ENCODE measurements at places on chromosomes 3 and 15. TPM values are rescaled to one million over a fixed set of nuclear protein-coding genes. Genes with fewer than 3 reads are reported as not detected.

DNA sequence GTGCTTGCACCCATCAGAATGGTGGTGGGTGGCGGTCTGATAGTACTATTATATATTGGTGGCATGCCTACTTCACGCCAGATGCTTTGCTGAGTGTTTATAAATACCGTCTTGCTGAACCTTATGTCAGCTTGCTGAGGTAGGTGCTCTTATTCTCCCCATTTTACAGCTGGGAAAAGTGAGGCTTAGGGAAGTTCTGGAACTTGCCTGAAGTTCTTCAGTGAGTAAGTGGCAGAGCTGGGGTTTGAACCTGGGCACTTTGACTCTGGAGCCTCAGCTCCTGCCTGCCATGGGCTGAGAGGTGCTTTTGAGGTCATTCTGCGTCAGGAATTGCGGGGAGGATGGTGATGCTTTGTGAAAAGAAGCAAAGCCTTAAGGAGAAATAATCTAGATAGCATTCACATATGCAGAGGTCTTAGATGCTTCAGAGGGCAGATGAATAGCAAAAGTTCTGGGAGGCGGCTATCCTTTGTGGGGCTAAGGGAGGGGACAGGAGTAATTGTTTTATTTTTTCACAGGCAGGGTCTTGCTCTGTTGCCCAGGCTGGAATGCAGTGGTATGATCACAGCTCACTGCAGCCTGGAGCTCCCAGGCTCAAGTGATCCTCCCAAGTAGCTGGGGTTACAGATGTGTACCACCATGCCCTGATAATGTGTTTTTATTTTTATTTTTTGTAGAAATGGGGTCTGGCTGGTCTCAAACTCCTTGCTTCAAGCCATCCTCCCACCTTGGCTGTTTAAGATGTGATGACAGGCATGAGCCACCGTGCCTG is 18.5 kb downstream of the ITPR1 start:
- peaks cover 2% of the 10 kb centered on the region for H3K27me3 ChIP-seq
- no peak overlapping the region for H3K27ac ChIP-seq
- H3K4me1 ChIP-seq: peaks cover 2% of the 10 kb centered on the region

- DNase-seq: no peak
- H3K27me3 ChIP-seq: peaks cover 1% of the 10 kb centered on the region
- H3K4me3 ChIP-seq: no peak overlapping the region
- H3K4me1 ChIP-seq: peaks cover 4% of the 10 kb centered on the region
- H3K27ac ChIP-seq: no peak overlapping the region
These were observed 44.0 kb downstream of the PHLDB2 start for GRCh38 chr3:111903067-111903511.

DNA sequence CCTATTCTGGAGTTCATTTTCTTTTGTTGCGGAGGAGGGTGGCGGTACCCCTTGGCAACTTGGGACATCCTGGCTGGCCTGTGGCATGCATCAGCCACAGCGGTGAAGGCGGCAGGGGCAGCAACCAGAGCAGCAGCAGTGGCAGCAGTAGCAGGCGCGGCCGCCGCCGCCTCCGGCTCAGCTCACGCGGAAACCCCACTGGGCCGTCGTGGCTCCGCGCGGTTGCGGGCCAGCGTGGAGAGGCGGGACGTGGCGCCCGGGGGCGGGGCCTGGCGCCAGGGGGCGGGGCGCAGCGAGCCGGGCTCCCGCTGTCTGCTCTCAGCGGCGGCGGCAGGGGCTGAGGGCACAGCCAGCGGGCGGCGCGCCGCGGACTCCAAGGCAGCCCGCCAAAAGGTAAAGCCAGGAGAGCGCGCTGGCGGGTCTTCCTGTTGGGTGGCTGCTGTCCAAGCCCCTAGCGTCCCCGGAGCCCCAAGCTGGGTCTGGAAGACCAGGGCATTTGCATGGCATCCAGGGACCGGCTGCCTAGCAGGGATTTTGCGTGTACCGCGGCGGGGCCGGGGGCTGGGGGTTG is 334.4 kb upstream of the THRB start:
- peak overlapping the region; percentile 78 for H3K4me3 ChIP-seq
- peak; percentile 73 for DNase-seq
- no peaks in the 10 kb centered on the region for H3K36me3 ChIP-seq
- no peak overlapping the region for H3K27ac ChIP-seq
- peaks cover 8% of the 10 kb centered on the region for H3K27me3 ChIP-seq

GRCh38 chr3:174949523-174949922 is 90.4 kb downstream of the NAALADL2 start:
- no peaks in the 10 kb centered on the region for H3K27me3 ChIP-seq
- H3K4me1 ChIP-seq: peaks cover 12% of the 10 kb centered on the region
- no peak for DNase-seq
- H3K36me3 ChIP-seq: no peaks in the 10 kb centered on the region
- H3K27ac ChIP-seq: no peak overlapping the region
- no peak overlapping the region for H3K4me3 ChIP-seq

GRCh38 chr3:38984731-38985130 is 67.0 kb downstream of the SCN11A start:
- DNase-seq: no peak
- H3K4me3 ChIP-seq: no peak overlapping the region
- no peaks in the 10 kb centered on the region for H3K4me1 ChIP-seq
- H3K27me3 ChIP-seq: no peaks in the 10 kb centered on the region
- no peak overlapping the region for H3K27ac ChIP-seq

DNA sequence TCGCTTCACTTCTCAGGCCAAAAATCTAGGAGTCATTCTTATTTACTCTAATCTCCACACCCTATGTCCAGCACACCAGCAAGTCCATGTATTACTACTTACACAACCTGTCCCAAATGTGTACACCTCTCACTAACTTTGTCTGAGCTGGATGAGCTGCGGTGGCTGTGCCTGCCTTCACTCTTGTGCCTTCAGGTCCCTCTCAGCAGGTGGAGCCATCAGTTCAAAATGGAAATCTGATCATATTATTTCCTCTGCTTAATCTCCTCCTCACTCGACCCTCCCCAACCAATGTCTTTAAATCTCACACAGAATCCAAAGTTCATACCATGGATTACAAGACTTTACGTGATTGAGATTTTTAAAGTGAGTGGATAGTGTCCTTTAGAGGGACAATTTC is 82.8 kb downstream of the SSR3 start:
- H3K4me3 ChIP-seq: no peak overlapping the region
- H3K27ac ChIP-seq: peak overlapping the region; percentile 19
- DNase-seq: no peak
- H3K36me3 ChIP-seq: no peaks in the 10 kb centered on the region

The GPR87 gene
- total RNA-seq: not detected

The PROK2 gene
- total RNA-seq: not detected

The GOLGA8J gene
- total RNA-seq: not detected

The OXSM gene
- total RNA-seq: 9.3 TPM

The FOXB1 gene
- not detected for total RNA-seq
